Lung (tissue), 17 donors: ENCODE measurements at places on chromosomes 7 and 10. TPM values are rescaled to one million over a fixed set of nuclear protein-coding genes. Genes with fewer than 3 reads are reported as not detected.
A peak's percentile ranks its signal among the peaks of the same experiment; 100 is the strongest.

The UNCX gene
- not detected for total RNA-seq

The LRRD1 gene
- total RNA-seq = 0.06 TPM

The ANKRD7 gene
- total RNA-seq = 0.55 TPM

The ERVW-1 gene
- 0.25 TPM for total RNA-seq

The POU6F2 gene
- total RNA-seq = 0.18 TPM

The ZRANB1 gene
- 13.6 TPM for total RNA-seq

The CLRN3 gene
- total RNA-seq = not detected

The SRRM3 gene
- total RNA-seq = 0.14 TPM

The HNRNPH3 gene
- 78.0 TPM for total RNA-seq

The SPDYE2B gene
- not detected for total RNA-seq

The GALNT17 gene
- total RNA-seq = 10.4 TPM

DNA sequence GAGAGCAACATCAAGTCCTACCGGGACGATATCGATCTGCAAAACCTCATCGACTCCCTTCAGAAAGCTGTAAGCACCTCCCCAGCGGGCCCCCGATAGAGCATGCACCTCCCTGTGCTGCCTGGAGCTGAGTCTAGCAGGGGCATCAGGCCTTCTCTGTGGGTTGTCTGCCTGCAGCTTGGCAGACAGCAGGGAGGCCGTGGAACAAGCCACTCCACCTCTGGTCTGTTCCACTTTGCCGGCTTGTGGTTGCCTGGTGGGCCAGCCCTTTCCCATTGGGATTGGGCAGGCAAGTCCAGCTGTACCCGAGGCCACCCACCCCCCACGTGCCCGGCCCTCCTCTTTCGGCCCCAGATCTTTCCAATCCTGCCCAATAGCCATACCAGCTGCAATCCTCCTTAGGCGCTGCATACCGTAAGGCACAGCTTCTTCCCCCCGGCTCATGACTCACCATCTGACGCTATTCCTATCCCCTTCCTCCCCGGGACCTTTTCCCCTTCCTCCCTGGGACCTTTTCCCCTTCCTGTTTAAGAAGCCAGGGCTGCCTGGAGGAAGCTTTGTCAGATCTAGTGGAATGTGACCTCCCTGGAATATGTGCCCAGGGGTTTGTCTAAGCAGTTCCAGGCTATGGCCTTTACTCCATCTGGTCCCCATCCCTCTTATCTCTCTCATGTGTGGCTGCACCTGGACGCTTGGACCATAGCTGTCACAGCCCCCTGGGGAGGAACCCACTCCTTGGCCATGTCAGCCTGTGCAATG lies 28.1 kb upstream of the SH2D4B start:
- peak; percentile 47 for DNase-seq

- DNase-seq = no peak
These were observed 64.3 kb downstream of the ARID5B start for GRCh38 chr10:61965703-61966395.

- DNase-seq = no peak
These were observed 183.9 kb downstream of the LRRN3 start for GRCh38 chr7:111274857-111275256.

- DNase-seq = no peak
These were observed 73.9 kb upstream of the PDGFA start for GRCh38 chr7:593324-594115.

- no peak for DNase-seq
These were observed 30.6 kb downstream of the ZC3HAV1 start for GRCh38 chr7:139078911-139079310.

DNA sequence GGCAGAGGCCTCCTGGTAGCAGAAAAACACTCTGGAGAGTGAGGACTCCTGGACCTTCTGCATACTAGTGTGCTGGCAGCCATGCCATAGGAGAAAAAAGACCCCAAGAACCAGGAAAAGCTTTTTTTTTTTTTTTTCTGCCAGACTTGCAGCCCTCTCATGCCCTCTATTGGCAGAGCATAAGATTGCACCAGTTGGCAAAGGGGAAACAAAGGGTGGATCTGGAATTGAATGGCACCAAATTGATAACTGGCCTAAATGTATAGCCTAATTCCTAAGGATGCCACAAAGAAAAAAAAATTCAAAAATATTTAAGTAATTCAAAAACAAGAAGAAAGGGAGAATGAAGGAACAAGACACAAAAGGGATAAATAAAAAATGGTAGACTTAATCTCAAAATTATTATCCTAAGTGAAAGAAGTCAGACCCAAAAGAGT lies 112.5 kb upstream of the GHITM start:
- peak; percentile 9 for DNase-seq

DNA sequence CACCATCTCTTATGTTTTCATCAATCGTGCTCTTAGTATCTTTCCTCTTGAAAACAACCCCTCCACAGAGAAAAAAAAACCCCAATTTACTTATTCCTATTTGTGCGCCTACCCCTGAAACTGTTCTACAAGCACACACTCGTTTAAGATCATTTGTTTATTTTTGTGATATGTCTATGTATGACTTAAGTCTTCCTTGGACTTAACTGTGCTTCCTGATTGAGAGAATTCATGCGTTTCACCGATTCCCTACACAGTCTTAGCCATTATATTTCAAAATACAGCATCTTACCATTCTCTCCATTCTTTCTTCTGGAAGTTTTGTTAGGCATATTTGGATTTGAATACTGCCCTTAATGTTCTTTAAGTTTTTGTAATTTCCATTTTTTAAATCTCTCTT lies 159.4 kb downstream of the MLLT10 start:
- no peak for DNase-seq

- DNase-seq = no peak
These were observed 1284.5 kb upstream of the AUTS2 start for GRCh38 chr7:68313806-68314205.

DNA sequence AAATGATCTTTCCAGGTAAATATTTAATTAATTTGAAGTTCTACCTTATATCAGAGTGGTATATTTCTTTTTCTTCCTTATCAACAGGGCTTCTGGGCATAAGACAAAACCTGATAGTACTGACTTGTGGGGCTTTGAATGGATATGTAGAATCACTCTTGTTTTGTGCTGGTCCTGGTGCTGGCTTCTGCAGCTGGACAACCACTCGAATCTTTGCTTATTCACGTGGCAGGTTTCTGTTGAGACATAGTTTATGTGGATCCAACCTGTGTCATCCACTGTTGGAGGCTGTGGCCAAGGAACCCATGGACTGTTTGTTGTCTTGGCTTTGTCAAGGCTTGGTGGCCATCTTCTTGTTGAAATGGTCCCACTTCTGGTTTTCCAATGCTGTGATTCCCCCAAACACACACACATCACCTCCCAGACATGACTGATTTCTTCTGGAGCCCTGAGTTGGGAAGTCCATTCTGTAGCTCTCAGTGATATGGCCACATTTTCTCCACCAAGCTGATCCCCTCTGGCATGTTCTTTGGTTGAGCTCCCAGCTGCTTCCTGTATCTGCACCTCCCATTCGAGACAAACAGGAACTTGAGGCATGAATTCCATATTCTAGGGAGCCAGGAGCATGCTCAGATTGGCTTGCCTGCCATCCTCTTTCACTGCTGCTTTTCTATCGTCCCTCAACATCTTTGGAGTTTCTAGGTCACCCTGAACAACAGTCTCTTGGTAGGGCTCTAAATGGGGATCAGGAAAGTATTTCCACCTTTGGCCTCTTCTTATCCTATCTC lies 19.5 kb downstream of the TAS2R41 start:
- no peak for DNase-seq

DNA sequence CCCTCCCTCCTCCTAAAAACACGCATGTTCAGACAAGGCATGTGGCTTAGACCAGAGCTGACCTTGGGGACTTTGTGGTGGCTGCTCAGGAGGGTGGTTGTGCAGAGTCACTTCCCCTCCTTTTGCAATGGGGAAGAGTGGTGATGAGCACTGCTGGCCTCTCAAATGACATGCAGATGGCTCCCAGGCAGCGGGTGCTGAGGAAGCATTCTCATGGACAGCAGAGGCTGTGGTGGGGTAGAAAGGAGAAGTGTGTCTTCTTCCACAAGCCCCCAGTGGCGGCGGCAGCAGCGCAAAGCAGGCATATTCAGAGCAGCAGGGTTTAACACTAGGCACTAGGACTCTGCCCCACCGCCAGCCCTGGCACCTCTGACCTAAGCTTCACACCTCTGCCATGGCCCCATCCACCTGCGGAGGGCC lies 105.9 kb upstream of the ANLN start:
- DNase-seq = no peak

GRCh38 chr10:13528123-13528874 lies 515 bp downstream of the BEND7 start:
- peak; percentile 33 for DNase-seq

GRCh38 chr7:6237011-6237410 lies 35.4 kb downstream of the CYTH3 start:
- no peak for DNase-seq

DNA sequence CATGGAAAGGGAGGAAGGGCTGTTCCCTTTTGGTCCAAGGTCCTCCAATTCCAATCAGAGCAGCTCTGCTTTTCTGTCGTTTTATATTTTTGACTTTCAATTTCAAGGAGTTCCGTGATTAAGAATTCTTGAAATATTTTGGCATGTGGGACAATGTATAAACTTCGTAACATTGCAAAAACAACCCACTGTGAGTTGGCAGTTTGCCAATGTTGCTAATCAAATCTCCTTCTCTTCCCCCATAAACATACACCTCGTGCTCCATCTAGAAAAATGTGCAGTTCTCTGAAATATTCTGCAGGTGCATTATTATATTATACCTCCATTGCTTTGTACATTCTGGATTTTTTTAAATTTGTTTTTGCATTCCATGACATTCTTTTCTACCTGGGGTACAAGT lies 49.8 kb downstream of the POU6F2 start:
- DNase-seq = no peak

DNA sequence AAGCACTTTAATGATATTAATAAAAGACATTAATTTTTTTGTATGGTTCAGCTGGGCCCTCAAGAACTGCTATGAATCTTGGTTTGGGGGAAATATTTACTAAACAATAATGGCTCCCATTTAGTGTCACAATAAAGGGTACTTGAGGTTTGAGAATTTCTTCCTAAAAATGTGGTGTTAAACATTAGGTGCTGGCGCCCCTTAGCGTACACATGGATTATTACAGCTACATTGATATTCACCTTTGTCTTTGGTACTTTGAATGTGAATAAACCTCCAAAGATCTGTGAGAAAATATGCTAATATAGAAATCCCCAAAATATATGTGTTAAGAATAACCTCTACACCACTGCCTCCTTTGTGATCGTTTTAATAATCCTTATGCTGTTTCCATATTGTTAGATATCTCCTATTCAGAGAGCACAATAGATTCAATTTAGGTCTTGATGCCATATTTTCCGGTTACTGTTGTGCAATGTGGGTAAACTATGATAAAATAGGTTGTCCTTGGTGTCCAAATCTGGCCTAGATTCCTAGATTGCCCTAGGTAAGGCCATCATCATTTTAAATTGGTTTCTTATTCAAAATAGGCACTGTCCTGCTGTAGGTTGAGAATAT lies 161.8 kb upstream of the CACNA2D1 start:
- peak; percentile 39 for DNase-seq

- peak; percentile 75 for DNase-seq
These were observed 108.6 kb downstream of the NRCAM start for GRCh38 chr7:108347616-108348015.

- DNase-seq = peak; percentile 76
These were observed 95.1 kb upstream of the DIP2C start for GRCh38 chr10:784403-785088.

- DNase-seq = no peak
These were observed 8.8 kb upstream of the AZGP1 start for GRCh38 chr7:99984593-99984992.

DNA sequence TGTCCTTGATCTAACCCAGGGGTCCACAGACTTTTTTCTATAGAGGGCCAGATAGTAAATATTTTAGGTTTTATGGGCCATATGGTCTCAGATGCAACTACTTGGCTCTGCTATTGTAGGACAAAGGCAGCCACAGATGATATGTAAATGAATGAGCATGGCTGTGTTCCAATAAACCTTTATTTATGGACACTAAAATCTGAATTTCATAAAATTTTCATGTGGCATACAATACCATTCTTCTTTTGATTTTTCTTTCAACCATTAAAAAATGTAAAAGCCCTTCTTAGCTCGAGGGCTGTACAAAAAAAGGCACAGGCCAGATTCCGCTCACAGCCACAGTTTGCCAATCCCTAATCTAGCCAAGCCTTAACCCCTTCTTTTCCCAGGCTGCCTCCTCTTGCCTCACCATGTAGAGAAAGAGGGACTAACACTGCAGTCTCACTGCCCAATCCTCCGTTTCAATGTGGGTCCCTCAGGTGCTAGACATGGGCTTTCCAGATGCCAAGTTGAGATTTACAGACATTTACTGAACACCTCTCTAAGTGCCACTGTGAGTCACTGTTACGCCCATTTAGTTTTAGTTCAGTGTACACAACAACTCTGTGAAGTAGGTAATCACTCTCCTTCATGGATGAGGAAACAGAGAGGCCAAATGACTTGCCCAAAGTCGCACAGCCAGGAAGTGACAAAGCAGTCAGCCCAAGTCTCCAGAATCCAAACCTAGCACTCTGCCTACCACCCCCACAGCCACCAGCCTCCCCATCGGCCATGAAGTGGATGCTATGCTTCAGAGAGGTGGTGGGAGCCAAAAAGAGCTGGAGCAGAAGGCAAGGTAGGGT lies 132.6 kb upstream of the PDLIM1 start:
- no peak for DNase-seq

- no peak for DNase-seq
These were observed 33.5 kb downstream of the LHPP start for GRCh38 chr10:124495162-124495561.

- DNase-seq = no peak
These were observed 1.2 kb upstream of the SLC13A4 start for GRCh38 chr7:135729230-135729629.

DNA sequence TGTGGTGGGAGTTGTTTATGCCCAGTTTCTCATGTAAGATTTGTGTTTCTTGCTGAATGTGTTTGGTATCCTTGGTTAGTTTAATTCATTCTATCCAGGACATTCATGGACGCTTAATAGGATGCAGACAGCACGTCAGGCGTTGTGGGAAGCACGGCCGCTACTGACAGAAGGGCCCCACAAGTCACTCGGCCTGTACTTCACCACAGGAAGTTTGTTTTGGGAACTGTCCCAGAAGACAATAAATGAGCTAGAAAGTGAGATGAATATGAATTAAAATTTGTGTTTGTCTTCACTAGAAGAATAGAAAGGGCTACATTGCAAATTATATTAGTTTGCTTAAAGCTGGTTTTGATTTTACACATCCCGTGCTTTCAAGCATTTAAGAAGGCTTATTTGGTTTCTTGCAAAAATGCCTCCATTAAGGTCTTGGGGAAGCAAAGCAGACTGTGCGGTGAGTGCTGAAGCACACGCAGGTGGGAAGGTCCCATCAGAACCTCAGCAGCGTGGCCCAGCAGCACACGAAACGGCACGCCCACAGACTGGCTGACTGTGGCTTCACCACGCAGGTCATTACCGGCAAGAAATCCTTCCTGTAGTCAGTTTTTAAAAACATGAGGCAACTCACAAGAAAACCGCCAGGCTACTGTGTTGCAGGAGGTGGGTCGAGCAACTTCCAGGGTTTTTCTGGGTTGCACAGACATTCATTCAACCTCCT lies 74.1 kb downstream of the VIPR2 start:
- peak; percentile 11 for DNase-seq

GRCh38 chr10:51001587-51001986 lies 72.7 kb upstream of the PRKG1 start:
- no peak for DNase-seq

- no peak for DNase-seq
These were observed 1.3 kb upstream of the EEF1AKMT2 start for GRCh38 chr10:124792998-124793352.

GRCh38 chr7:98805956-98806838 lies 63.6 kb downstream of the TMEM130 start:
- no peak for DNase-seq
